Large intestine (tissue), 12 donors: ENCODE measurements at places on chromosomes 6 and 20. TPM values are rescaled to one million over a fixed set of nuclear protein-coding genes. Genes with fewer than 3 reads are reported as not detected.

DNA sequence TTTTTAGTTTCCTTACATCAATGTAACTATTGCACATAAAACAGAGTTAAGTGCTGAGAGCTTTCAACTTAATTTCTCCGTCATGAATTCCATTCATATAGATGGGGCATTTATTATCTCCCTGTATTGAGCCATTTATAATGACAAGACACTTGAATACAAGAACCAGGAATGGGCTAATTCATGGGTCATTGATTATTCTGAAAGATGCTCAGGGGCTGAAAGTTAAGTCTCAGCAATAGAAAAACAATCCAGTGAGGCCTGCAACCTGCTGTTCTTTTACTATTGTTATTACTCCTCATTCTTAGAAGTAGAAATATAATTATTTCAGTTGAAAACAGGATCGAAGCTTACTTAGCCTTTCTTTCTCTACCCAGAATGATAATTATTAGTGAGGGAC lies 307.7 kb downstream of the MMUT start:
- no peak for DNase-seq

- DNase-seq: peak; percentile 1
Measured at GRCh38 chr20:39111359-39112177, 149.4 kb downstream of the DHX35 start.

- DNase-seq: no peak
Measured at GRCh38 chr6:147298461-147298860, 94.2 kb downstream of the STXBP5 start.

Gene ANKEF1
- 6.9 TPM for polyA plus RNA-seq

DNA sequence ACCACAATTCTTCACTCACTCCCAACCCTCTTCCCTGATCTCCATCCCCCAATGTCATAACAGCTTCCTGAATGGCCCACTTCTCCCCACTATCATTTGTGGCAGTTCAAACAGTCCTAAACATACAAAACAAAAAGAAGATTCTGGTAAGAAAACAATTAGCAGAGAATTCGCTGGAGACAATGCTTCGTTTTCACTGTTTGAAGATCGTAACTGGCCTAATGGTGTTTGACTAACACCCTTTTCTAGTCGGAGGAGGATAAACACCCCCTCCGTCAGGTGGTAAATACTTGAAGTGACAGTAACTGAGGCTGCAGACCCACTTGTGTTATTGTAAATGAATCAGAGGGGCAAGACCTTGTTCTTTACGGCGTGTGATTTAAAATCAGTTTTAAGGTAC lies 3.8 kb downstream of the EYA2 start:
- no peak for DNase-seq

Gene ETV7
- 9.3 TPM for polyA plus RNA-seq

Gene ESR1
- polyA plus RNA-seq: 0.63 TPM

DNA sequence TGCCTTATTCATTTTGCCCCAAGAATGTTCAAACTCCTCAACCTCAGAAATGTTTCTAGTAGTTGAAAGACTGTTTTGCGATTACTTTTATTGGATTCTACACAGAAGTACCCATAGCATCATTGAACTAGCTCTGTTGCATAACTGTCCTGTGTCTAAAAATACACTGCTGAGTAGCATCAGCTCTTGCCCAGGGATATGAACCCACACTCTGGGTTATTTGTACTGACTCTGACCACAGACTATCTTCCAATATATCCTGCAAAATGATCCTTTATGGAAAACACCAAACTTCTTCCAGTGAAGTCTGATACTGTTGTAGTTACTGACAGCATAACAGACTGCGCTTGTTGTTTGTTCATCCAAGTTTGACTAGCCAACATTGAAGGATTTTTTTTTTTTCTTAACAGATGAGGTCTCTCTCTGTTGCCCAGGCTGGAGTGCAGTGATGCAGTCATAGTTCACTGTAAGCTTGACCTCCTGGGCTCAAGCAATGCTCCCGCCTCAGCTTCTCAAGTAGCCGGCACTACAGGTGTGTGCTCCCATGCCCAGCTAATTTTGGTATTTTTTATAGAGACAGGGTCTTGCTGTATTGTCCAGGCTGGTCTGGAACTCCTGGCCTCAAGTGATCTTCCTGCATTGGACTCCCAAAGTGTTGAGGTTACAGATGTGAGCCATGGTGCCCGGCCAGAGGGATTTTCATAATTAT lies 49.9 kb downstream of the TULP4 start:
- no peak for DNase-seq

DNA sequence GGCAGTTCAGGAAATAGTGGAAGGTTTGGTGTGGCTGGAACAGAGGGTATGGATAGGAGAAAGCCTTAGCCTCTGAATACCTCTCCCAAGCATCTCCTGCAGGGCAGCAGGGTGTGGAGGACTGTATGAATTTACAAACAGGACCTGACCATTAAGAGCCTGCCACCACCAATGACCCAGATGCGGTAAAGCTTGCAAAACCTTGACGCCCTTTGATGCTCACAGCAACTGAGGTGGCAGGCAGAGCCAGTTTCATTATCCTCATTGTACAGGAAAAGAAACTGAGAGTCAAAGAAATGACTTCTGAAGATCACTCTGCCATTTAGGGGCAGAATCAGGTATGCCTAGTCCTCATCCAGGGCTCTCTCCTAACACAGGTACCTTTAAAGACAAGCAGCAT lies 2.4 kb downstream of the HM13 start:
- DNase-seq: no peak

- no peak for DNase-seq
Measured at GRCh38 chr20:60649541-60649940, 602.5 kb upstream of the CDH4 start.

Gene CFB
- 37.1 TPM for polyA plus RNA-seq

Gene NMBR
- 0.09 TPM for polyA plus RNA-seq

Gene SYCP2L
- polyA plus RNA-seq: 1.4 TPM

- no peak for DNase-seq
Measured at GRCh38 chr6:43778976-43779851, 9.2 kb downstream of the VEGFA start.

DNA sequence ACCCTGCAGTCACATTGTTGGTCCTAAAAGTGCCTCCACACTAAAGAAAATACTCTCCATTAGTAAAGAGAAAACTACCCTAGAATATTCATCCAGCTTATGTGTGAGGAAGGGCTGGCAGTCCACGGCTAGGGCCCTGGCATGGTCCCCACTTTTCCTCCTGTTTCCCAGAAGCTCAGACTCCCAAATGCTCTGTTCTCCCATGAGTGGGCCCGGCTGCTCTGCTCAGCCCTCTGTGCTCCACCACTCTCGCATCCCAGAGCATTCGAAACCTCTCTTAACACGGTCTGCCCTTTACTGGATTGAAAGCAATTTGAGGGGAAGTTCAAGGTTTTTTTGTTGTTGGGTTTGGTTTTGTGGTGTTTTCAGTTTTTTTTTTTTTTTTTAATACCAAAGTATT lies 61.8 kb downstream of the APCDD1L start:
- no peak for DNase-seq

Gene RNF182
- 1.6 TPM for polyA plus RNA-seq

Gene GFRAL
- 0.04 TPM for polyA plus RNA-seq

Gene GNRH2
- polyA plus RNA-seq: 1.2 TPM
